ENCODE measurements at places on chromosomes 1 and 21. TPM values are rescaled to one million over a fixed set of nuclear protein-coding genes. Genes with fewer than 3 reads are reported as not detected.

The KRTAP10-9 gene
- not detected for total RNA-seq

The RNU1-1 gene
- total RNA-seq: 6,622 TPM

DNA sequence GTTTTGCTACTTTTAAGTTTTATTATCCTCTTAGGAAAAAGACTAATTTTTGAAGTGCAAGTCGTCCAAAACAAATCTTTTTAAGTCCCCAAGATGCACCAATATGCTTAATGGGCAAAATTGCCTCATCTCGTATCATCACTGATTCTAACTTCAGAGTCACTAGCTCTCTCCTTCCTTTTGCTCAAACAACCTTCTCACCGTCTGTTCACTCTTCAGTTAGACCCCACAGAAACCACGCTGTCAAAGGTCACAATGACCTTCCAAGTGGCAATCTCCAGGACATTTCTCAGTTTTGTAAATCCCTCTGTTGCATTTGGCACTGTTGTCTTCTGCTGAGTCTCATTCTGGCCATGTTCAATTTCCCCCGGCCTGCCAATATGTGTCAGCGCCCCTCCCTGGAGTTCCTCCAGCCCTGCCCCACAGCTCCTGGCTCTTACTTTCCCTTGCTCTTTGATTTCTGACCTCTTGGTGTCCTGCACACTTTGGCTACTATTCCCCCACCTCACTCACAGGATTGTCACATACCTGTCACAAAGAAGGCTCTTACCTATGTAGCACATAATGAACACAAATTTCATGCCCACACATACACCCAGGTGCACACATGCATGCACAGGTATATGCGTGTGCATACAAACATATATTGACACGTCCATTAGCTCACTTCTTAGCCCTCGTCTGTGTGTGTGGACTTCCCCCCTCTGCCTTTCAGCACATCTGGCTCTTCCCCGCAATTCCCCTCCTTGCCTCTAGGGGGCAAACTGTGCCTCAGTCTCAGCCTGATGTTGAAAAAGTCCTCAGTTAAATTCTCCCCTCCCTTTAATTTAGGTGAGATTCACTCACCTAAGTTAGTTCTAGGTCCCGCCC lies 354.0 kb upstream of the DUSP10 start:
- no peaks in the 10 kb centered on the region for H3K4me1 ChIP-seq
- H3K27ac ChIP-seq: no peak overlapping the region
- no peak for DNase-seq
- no peaks in the 10 kb centered on the region for H3K36me3 ChIP-seq
- H3K27me3 ChIP-seq: no peaks in the 10 kb centered on the region
- H3K4me3 ChIP-seq: no peak overlapping the region

- no peaks in the 10 kb centered on the region for H3K36me3 ChIP-seq
- H3K4me1 ChIP-seq: peaks cover 20% of the 10 kb centered on the region
- DNase-seq: no peak
- no peak overlapping the region for H3K27ac ChIP-seq
- no peak overlapping the region for H3K4me3 ChIP-seq
Measured at GRCh38 chr21:41958886-41959563, 5.2 kb upstream of the C2CD2 start.

GRCh38 chr1:179107706-179108629 lies 26.1 kb downstream of the TOR3A start:
- no peaks in the 10 kb centered on the region for H3K27me3 ChIP-seq
- no peak overlapping the region for H3K4me3 ChIP-seq
- no peak overlapping the region for H3K27ac ChIP-seq
